ENCODE measurements at places on chromosomes 16 and 17.

DNA sequence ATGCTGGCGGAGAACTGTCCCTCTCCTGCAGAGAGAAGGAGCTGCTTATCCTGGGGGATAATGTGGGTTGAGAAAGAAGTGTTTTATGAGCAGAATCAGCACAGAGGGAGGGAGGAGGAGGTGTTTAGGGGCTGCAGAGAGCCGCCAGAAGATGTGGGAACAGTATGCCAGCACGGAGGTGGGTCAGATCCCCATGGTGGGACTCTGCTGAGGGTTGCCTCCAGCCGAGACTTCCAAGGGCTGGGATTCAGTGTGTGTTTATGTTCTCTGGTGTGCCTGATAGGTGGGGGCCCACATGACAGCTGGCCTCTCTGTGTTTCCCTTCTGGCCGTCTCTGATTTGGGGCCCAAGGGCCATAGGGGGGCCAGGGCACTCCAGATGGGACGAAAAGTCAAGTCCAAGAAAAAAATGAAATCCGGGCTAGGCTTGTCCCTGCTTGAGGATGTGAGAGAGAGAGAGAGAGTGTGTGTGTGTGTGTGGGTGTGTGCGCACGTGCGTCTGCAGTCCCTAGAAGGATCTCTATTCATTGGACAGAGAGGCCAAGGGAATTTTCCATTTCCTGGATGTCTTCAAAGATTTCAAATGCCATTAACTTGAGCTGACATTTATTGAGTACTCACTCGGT lies 21.6 kb downstream of the PRKCB start:
- DNase-seq: no peak

DNA sequence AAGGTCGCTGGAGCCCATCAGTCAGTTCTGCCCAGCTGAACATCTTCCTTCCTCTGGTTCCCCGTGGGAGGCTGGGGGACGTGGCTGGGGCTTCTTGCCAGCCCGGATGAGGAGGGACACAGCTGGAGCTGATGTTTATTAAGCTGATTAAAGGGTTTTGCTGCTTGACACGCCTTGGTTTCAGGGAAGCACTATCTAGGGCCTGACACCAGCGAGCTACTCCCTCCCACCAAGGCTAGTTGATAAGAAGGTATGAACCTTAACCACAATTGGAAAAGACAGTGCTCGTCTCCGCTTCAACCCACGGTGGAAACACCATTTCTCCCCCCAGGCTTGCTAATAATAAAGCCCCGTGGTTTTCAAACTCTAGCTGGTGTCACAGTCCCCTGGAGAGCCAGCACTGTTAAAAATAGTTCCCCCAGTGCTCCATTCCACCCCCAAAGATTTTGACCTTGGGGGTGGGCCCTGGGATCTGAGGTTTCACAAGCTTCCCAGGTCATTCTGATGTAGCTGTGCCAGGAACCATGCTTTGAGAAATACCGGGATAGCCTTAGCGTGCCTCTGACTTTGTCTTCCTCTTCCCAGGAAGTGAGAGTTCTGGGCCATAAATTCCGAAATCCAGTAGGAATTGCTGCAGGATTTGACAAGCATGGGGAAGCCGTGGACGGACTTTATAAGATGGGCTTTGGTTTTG lies 5.5 kb downstream of the DHODH start:
- peak; percentile 9 for DNase-seq

- DNase-seq: no peak
Observed at GRCh38 chr17:61581611-61582349, 9.2 kb downstream of the NACA2 start.

DNA sequence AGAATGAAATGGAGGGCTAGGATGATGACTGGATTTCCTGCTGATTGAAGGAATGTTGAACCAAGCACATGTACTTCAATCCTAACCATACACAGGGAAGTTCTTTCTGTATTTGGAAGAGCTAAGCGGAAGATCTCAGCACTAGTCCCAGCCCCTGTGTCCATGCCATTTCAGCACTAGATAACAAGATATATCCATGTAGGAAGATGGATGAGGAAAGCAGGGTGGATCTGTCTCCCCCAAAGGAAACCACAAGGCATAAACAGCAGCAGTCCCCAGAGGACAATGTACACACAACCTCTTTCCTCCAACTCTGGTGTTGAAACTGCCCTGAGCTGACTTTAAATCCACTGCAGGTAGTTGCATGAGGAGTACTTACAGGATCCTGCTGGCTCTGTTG lies 75.1 kb downstream of the GRIN2A start:
- DNase-seq: peak; percentile 61

DNA sequence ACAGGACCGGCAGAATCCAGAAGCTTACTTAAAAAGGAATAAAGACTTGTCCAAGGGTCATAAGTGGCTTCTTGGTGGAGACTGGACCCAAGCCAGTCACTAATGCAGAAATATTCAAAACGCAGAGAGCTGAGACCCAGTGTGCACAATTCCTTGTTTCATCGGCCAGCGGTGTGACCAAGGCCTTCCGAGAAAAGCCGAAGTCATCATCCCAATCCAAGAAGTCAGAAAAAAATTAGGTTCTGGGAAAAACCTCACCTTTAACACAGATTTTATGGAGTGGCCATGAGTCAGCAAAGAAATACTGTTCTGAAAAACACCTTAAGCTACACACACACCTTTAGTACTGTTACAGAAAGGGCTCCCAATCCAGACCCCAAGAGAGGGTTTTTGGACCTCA lies 1.0 kb upstream of the GCSH start:
- no peak for DNase-seq

DNA sequence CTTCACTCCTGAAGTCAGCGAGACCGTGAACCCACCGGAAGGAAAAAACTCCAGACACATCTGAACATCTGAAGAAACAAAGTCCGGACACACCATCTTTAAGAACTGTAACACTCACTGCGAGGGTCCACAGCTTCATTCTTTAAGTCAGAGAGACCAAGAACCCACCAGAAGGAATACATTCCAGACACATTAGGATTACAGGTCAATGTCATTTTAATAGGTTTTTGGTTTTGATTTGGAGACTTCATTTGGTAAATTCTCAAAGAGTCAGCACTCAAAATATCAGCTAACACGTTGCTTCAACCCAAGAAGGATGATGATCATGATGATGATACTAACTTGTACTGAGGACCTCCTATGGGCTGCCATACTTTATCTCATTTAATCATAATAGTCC lies 7.6 kb upstream of the BMERB1 start:
- no peak for DNase-seq

DNA sequence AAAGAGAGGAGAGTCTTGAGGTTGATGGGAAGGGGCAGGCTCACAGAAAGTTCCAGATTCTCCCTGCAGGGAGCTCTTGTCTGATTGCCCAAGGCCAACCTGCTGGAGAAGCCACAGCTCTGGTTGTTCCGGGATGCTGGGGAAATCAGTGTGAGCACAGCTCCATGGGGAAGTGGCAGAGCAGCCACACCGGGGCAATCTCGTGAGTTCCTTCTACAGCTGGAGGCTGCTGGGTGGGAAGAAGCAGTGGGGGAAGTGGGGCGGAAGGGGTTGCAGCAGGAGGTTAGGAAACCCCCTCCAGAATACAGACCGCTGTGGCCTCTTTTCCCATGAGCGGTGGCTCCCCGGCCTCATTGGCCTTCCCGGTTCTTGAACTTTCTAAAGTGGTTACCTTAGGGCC lies 34.0 kb downstream of the KIAA0513 start:
- no peak for DNase-seq

DNA sequence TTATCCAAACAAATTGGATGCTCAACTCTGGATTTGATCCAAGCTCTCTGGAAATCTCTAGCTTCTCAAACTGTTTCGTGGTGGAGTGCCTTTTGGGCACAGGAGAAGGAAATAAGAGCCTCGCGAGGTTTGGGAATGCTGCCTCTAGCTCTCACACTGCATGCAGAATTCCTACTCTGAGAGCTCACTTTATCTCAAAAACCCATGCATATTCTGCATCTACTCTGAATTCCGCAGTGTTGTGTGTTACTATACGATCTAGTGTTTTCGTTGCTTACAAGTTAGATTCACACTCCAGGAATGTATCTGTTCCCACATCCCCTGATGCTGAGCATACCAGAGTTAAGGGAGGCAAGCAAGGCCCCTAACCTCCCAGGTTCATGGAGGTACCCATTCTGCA lies 462.7 kb downstream of the WWOX start:
- peak; percentile 36 for DNase-seq

DNA sequence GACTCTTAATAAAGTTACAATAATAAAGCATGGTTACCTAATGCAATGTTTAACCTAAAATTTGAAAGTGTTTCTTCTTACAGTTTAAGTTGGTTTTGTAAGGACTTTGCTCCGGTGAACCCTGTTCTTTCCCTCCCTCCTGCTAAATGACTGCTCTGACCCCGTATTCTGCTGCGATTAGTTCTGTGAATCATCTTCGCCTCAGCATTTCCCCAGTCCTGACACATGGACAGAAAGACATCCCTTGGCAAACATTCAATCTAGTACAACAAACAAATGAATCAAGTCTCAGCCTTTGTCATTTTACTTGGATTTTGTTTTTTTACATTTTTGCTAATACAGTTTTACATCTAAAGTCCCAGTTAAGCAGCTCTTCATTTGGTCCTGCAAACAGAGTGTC lies 15.4 kb downstream of the KCNJ2 start:
- DNase-seq: peak; percentile 58

DNA sequence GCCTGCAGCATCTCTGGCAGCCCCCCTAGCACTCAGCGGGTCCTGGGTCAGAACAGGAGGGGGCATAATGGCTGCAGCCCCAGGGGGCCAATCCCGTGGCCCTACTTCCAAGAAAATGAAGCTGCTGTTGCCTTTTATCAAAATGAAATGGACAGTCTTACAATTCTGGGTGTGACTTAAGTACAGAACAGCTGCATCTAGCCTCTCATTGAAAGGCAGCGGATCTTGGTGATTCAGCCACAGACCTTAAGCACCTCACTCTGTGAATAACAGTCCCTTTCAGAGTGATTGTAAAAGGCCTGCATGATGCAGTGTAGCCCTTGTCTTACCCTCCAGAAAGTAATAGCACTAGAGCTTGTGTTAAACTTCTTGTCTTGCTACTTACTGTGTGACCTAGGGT lies 11.5 kb upstream of the UMOD start:
- DNase-seq: no peak

All from fibroblast of skin of right quadriceps (primary cell).